Omental fat pad (tissue), 4 donors: ENCODE measurements at places on chromosomes 7 and 10. TPM values are rescaled to one million over a fixed set of nuclear protein-coding genes. Genes with fewer than 3 reads are reported as not detected.
A peak's percentile ranks its signal among the peaks of the same experiment; 100 is the strongest.

DNA sequence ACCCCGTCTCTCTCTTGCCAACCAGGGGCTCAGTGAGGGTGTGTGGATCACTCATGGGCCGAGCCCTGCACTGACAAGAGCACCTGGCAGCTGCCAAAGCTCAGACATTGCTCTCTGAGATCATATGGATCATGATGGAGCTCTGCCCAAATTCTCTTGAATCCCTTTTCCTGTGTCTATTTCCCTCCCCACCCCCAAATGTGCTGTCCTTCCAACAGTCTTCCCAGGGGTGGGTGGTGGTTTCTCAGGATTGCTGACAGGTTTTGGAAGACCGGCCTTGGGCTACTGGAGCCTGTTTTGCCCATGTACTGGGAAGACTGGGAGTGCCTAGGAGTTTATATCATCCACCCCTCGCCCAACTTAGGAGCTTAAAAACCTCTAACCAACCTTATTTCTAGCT lies 10.5 kb downstream of the ARHGAP22 start:
- DNase-seq: no peak

GRCh38 chr7:151503902-151504714 lies 15.6 kb downstream of the RHEB start:
- no peak for DNase-seq

DNA sequence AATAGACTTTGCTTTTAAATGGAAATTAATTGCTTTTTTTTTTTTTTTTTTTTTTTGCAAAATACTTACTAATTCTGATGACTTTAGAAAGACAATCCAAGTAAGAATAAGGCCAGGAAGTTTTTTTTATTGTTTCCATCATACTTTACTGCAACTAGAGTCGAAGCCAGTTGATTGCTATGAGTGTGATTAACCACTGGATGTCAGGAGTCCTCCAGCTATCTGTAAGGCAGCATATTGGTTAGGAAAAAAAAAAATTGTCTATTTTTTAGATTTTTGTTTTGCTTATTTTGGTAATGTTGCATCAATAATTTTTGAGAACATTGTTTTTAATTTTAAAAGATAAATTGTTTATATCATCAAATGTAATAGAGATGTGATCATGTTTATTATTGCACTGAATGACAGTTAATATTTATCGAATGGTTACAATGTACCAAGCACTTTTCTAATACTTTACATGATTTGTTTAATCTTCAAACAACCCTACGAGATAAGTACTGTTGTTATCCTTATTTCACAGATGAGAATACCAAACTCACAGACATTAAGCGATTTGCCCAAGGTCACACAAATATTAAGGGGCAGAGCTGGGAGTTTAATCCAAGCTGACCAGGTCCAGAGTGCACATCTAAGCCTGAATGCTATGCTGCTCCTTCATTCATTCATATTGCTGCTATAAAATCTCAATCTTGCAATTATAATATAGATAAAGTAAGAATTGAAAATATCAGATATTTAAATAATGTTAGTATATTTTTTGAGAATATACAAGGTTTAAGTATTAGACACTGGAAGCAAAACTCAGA lies 19.9 kb upstream of the LMOD2 start:
- no peak for DNase-seq

GRCh38 chr10:129521161-129522025 lies 54.4 kb downstream of the MGMT start:
- DNase-seq: no peak

- no peak for DNase-seq
Measured at GRCh38 chr7:69953136-69954067, 355.1 kb downstream of the AUTS2 start.

DNA sequence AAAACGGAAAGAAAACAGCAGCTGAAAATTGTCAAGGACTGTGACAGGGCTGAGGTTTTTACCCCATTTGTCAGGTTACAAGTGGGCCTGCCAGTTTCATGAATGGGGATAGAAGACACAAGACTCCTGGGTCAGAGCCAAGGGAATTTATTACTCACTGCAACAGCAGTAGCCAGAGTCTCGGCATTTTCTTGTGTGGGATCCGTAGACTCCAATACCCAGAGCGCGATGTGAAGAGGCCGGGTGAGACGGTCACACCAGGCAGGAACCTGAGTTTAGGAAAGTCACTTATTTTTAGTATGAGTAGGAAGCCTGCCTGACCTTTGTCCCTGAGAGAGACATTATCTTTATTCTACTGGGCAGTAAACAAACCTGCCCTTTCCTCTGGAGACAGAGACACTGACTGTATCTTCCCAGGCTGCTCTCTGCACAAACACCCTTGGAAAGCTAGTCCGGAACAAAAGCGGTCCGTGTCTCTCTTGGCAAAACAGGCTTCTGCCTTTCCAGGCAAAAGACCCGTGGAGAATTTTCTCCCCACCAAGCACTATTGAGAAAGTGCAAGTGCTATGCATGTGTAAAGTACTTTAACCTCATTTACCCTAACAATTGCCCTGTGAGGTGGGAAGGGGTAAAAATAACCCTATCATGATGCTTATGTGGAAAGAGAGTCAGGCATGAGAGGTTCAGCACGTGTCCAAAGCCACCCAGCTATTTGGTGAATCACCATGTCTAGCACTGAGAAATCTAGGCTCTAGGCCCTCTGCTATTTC lies 58.4 kb downstream of the JCAD start:
- no peak for DNase-seq

DNA sequence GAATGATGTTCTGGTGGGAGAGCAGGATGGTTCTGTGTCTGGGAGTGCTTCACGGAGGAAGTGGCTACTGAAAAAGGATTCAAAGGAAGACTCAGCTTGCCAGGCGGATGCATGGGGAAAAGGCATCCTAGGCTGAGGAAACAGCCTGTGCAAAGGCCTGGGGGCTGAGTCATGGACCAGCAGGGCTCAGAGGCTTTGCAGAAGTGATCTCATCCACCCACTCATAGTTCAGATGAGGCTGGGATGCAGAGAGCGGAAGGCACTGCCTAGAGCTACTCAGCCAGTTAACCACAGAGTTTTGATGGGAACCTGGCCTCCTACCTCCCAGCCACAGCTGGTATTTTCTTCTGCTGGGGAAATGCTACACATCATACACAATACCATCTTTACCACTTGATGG lies 15.8 kb upstream of the ADAMTS14 start:
- no peak for DNase-seq

DNA sequence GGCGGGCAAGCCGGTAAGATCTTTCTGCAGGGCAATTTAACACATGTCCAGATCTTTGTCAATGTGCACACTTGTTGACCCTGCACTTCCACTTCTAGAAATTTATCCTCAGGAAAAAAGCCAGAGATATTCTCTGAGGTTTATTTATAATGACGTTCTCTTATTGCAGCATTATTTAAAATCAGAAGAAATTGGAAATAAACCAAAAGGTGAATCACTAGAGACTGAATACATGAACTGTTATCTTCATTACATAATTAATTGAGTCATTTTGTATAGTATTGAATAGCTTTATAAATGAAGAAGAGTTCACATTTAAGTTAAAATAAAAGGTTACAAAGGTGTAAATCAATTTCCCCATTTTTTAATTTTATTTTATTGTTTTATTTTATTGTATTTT lies 16.3 kb upstream of the SAR1A start:
- no peak for DNase-seq

DNA sequence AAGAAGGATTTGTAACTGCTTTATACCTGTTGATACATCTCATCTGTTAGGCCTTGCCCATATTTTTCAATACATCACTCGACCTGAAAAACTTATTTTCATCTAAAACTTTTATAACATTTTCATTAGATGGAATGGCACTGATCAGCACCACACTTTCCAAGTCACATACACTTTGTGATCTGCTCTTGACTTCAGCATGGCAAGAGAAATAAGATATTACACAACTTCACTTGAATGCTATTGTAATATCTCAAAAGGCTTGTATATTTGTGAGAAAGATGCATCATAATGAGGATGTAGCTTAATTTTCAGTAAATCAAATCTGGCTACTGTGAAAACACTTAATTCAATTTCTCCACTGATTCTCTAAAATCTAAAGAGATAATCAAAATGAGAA lies 126.2 kb downstream of the MICU1 start:
- DNase-seq: no peak

DNA sequence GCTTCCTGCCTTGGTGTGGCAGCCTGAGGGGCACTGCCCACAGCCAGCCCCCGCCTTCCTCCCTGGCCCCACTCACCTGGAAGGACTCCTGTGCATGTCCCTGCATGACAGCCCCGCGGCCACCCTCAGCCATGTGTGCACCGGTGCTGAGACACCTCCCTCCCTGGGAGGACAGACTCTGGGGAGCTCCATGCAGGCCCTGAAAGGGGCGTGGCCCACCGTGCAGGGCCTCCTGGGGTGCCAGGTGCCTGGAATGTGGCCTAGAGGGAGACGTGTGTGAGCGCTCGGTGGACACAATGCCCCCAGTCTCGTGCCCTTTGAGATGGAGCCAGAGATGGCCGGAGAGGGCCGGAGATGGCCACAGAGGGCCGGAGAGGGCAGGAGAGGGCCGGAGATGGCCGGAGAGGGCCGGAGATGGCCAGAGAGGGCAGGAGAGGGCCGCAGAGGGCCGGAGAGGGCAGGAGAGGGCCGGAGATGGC lies 59.1 kb upstream of the PPP2R2D start:
- DNase-seq: no peak

- DNase-seq: no peak
Measured at GRCh38 chr10:91589658-91590035, 43.2 kb downstream of the PPP1R3C start.

- DNase-seq: no peak
Measured at GRCh38 chr7:80294346-80294745, 159.7 kb downstream of the GNAI1 start.

DNA sequence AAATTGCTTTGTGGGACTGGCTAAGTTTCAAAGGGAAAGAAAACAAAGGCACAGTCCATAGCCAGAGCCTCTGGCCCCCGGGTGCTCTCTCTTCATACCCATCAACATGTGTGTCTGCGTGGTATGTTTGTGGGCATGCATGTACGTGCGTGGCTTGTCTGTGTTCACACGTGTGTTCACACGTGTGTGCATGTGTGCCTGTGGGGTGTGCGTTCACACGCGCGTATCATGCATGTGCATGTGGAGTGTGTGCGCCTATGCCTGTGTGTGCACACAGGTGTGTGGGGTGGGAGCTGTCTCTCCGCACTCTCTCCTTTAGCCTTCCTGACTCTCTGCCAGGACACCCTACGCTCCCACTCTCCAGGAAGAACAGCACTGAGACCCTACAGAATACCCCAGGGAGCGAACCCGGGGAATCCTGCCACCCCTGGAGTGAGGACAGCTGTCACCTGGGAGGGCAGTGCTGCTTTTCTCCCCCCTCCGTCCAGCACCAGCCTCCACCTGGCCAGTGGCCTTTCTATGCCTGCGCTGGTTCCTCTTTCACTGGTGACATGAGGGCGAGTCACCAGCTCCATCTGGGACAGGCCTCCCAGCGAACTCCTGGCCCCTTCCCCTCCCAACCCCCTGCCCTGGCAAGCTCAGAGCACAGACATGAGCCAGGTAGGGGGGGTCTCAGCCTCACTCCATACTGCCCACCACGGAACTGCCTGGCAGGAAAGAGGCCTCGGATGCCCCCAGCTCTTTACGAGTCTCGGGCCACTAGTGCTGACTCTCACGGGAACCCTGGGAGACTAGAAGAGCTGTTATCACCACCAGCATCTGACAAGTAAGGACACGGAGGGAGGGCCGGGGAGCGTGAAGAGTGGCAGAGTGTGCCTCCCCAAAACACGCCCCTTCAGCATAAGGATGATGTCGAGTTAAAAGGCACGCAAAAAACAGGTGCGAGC lies 16.5 kb downstream of the WDR86 start:
- DNase-seq: no peak

- DNase-seq: peak; percentile 1
Measured at GRCh38 chr10:43237631-43238446, 29.0 kb downstream of the RASGEF1A start.

DNA sequence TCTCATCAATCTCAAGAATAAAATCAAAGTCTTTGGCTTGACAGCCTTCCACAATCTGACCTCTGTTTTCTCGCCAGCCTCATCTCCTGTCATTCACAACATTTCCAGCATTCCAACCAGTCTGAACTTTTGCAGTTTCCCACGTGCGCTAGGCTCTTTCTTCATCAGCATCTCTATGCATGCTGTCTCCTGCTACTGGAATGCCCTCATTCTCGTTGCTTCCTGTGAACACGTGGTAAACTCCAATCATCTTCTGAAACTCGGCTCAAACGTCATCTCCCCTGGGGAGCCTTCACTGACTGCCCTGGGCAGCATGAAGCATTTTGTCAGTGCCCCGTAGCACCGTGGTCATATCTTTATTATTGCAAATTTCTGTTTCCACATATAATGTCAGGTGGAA lies 12.2 kb upstream of the RSBN1L start:
- DNase-seq: no peak

- DNase-seq: no peak
Measured at GRCh38 chr10:24533981-24534380, 189.7 kb downstream of the ARHGAP21 start.

GRCh38 chr7:125279961-125280360 lies 350.3 kb upstream of the POT1 start:
- no peak for DNase-seq

ERVW-1 gene
- not detected for total RNA-seq

RSPH10B gene
- total RNA-seq: not detected

FAM25A gene
- not detected for total RNA-seq

TRPV6 gene
- total RNA-seq: under 0.01 TPM

STEAP1B gene
- total RNA-seq: 1.3 TPM

STEAP2 gene
- total RNA-seq: 10.9 TPM
